Stimulated activated CD4-positive, alpha-beta T cell treated with anti-CD3 and anti-CD28 coated beads, Interleukin-1b, Interleukin-23, amount 100 ng/mL, for 1 hour (primary cell): ENCODE measurements at places on chromosomes 3 and 15.

- DNase-seq: no peak
These were observed 58.0 kb upstream of the FBN1 start for GRCh38 chr15:48703544-48703943.

- DNase-seq: no peak
These were observed 24.7 kb downstream of the MYO5A start for GRCh38 chr15:52503788-52504496.

DNA sequence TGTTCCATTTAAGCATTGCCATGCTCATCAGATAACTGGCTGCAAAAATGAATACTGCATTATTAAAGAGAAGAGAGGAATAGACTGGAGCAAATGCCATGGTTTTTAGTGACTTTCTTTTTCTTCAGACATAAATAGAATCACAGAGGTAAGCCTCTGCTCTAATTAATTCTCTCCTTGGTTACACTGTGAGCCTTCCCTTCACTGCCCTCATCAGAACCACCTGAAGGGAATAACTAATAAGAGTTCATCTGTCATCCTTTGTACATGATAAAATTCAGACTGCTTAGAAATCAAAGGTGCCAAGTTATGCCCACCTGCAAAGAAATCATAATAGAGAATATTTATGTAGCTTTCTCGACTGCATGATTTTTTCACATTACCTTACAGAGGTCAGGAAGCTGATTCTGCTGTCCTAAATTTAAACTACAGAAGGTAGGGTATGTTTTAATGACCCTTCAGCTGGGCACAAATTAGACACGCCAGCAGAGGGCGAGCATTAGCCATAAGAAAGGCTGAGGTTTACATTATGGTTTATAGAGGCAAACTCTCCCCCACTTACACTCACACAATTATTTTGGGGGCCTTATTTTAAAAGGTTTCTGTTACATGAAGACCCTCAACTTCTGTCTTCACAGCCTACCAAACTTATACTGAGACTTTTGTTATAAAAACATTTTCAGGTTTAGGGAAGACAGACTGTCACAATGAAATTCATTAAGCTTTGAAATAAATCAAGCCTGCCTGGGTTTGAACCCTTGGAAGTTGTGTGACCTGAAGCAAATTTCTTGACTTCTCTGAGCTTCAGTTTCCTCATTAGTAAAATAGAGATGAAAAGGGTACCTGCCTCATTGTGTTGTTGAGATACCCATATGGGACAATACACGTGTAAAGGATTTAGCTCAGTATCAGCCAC, 15.3 kb upstream of the UNC13C start:
- no peak for DNase-seq

GRCh38 chr3:8629151-8630021, 15.2 kb downstream of the SSUH2 start:
- no peak for DNase-seq

DNA sequence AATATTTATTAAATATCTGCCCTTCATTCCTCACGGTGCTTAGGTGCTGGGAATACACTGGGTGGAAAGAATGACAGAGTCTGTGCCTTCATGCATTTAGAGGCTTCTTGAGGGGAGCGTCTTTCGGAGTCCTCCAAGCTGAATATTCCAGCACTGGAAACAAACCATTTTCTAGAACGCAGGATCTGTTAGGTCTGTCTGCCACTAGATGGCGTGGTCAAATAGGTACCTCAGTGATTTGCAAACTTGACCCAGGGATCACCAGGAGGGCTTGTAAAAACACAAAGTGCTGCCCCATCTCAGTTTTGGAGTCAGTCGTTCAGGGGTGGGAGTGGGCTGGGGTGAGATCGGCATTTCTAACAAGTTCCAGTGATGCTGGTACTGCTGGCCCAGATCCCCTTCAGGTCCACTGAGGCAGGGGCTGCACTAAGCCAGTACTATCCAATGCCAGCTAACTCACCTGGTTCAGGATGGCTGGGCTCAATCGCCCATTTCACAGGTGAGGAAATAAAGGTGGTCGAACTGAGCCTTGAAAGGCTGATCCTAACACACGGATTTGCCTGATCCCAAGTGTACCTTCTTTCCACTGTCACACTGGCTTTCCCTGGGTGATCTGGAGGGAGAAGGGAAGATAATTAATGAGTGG, 14.8 kb downstream of the ARNT2 start:
- no peak for DNase-seq
